ENCODE measurements at places on chromosomes 13 and 19.
A peak's percentile ranks its signal among the peaks of the same experiment; 100 is the strongest.

DNA sequence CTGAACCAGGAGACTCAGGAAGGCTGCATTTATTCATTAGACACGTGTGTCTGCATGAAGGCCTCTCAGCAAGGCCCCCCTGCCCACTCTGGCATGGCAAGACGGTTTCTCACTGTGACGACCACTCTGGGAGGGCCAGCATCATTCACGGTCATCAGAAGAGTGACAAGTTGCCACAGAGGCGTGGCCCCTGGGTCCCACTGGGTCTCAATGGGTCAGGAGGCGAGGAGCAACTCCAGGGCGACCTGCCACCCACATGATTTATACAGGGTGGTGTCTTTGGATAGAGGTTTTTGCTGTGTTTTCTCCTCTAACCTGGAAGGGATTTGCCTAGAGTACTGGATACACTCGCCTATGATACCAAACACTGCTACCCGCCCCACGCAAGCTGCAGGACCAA is 60.7 kb downstream of the KLF2 start:
- DNase-seq, result no peak

DNA sequence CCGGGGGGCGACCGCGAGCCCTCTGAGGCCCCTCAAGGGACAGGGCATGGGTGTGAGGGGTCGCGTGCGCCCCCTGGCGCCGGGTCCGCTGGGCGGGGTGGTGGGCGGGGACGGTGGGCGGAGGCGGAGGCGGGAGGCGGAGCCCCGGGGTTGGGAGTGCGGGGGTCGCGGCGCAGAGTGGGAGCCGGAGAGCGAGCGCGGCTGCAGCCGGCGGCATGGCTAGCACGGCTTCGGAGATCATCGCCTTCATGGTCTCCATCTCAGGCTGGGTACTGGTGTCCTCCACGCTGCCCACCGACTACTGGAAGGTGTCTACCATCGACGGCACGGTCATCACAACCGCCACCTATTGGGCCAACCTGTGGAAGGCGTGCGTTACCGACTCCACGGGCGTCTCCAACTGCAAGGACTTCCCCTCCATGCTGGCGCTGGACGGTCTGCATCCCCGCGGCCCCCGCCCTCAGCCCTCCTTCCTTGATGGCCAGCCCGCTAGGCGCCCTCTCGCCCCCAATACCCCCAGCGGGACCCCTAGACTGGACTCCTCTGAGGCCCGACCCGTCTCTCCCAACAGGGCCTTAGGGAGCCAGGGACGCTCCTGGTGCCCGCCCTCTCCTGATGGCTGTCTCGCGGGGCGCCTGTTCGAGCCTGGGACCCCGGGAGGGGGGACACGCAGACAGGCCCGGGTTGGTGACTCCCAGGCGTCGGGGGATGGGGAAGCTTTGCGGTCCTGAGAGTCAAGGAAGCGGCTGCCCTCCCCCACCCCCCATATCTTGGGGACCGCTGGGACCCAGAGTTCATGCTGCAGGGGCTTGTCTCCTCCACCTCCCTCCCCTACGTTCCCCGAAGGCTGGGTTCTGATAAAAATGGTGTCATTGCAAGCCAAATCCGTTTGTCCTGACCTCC is at the start of gene CLDN10:
TSS of gene CLDN10 (plus strand) at position 182 of the 903 bp plus-strand sequence. CDS start at position 216, 34 bp downstream.
- no peak for DNase-seq

DNA sequence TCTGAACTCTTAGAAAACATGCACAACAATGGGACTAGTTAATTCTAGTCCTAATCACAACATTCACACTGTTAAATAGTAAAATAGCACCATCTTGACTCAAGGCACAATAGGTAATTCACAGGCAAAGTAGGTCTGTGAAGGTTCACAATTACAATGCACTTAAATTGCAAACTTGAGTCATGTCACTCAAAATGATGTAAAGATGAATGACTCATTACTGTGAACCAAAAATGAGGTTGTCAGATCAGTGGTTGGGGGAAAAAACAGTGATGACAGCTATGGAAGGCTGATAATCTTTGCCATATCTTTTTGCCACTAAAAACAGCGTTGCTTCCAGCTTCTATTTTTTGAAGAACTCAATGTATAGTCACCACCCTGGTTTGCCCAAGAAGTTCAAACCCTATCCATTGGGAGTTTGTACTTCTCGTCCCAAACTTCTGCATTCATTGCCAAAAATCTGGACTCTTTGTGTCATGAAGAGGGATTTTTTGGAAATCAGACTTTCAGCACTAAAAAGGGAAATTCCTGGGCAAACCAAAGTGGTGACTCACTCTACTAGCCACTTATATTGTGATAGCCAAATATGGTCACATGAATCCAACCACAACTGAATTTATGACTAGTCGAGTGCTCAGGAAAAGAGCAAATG is 200.9 kb upstream of the TMTC4 start:
- DNase-seq, result no peak

- peak; percentile 53 for DNase-seq
These were observed 2.8 kb downstream of the RASA3 start for GRCh38 chr13:114129649-114130062.

GRCh38 chr19:18274781-18275356 is 617 bp upstream of the IQCN start:
- DNase-seq, result peak; percentile 39

GRCh38 chr19:36891768-36892357 is 24.2 kb downstream of the ZNF829 start:
- DNase-seq, result no peak

GRCh38 chr13:70027551-70027950 is 80.1 kb upstream of the ATXN8OS start:
- no peak for DNase-seq

- DNase-seq, result no peak
These were observed 48.3 kb upstream of the URI1 start for GRCh38 chr19:29893606-29894284.

DNA sequence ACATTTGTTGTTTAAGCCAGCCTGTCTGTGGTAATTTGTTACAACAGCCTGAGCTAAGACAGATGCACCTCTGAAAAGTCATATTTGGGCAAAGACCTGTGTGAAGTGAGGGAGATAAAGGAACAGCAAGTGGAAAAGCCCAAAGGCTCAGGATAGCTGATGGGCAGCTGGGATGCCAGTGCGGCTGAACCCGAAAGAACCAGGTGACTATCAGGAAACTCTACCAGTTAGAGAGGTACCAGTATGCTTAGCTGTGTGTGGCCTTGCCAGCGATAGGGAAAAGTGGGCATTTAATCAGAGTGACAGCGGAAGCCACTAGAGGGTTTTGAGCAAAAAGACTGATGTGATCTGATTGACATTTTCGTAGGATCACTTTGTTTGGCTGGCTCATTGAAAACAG is 764.8 kb upstream of the GPC6 start:
- no peak for DNase-seq

DNA sequence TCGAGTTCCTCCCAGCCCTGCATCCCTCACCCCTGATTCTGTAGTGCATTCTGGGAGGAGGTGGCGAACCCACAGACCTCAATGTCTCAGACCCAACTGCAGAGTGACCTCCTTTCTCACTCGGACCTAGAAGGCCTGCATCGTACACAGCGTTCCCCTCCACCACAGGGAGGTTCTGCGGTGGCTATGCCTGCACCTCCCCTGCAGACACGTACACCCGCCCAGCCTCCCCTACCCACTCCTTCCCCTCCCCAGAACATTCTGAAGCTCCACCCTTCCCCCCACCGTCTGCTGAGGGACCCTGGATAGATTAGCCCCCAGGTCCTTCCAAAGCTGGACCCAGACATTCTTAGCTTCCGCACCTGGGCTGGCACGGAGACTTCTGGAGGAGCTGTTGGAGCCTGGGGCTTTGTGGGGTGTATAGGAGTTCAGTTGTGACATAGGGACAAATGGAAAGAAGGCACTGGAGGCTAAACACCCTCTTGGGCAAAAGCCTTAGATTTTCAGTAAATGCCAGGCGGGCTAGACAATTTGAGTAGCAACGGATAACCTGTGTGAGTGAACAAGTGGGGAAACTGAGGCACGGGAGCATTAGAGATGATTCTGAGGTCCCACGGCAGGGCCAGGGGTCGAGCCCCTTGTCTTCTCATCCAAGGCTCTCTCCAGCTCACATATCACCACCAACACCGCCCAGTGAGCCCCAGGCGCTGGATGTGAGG is 420 bp upstream of the FSD1 start:
- peak; percentile 68 for DNase-seq

- DNase-seq, result no peak
These were observed 125.3 kb downstream of the TSHZ3 start for GRCh38 chr19:31223740-31224534.

DNA sequence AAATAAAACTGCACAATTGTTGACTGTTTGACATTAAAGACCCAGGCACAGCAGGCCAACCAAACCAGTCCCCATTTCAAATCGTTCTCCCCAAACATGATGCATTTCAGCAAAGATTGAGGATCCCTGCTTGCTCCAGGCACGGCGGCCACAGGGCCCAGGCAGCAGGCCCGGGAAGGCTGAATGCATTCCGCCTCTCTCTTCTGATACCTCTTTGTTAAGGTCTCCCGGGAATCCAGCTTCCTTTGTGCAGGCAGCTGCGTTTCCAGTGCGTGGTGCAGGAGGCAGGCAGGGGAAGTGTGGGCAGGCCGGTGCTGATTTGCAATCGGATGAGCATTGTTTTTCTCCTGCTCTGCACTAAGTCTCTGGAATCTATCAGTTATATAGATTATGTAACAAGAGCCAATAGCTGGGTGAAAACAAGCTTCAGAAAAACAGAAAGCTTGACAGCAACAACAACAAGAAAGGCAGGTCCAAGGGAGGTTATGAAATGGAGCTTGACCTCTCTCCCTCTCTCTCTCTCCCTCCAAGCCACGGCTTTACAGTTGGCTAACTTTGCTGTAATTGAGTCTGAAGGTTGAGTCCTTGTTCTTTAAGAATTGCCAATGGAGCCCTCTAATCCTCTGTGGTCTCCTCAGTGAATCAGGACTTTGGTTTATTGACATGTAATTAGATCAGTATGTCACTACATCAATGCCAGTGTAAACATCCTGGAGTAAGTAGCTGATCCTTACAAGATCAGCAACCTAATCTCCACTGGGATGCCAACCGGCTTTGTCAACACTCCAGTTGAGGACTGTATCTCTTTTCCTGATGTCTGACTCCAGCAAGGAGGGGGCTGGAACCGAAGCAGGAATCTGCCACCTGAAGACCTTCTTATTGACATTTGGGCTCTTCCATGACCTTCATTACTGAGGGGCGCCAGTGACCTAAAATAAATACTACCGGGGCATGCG is 338.0 kb downstream of the TEX29 start:
- no peak for DNase-seq

- DNase-seq, result no peak
These were observed 56.8 kb downstream of the THSD1 start for GRCh38 chr13:52348983-52349780.

GRCh38 chr13:38921081-38921480 is 69.5 kb downstream of the STOML3 start:
- DNase-seq, result no peak

- no peak for DNase-seq
These were observed 47.7 kb downstream of the FNDC3A start for GRCh38 chr13:49023431-49023830.

DNA sequence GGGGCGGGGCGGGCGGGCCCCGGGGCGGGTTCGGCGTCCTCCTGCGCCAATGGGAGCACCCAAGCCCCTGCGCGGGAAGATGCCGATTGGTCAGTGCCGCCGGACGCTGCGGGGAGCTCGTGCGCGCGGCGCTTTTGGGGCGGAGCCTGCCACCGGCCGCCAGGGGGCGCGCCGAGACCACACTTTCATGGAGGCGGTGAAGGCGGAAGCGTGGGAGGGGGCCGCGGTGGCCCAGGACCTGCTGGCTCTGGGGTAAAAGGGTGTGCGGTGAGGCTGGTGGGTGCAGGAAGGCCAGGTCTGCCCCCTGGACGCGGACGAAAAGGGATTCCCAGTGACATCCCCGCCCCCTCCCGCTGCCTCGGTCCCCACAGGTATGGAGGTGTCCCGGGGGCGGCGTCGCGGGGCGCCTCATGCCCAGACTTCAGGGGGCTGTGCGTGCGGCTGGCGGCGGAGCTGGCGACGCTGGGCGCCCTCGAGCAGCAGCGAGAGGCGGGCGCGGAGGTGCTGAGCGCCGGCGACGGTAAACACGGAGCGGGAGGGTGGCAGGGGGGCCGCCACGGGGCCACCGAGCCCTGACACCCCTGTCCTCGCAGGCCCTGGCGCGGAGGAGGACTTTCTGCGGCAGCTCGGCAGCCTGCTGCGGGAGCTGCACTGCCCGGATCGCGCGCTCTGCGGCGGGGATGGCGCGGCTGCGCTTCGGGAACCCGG is at the start of gene FAM98C:
TSS of gene FAM98C (plus strand) at position 127 of the 708 bp plus-strand sequence. CDS start at position 188, 61 bp downstream.
- DNase-seq, result peak; percentile 98

All from immature natural killer cell (primary cell).